ENCODE measurements at places on chromosomes 5 and 9. TPM values are rescaled to one million over a fixed set of nuclear protein-coding genes. Genes with fewer than 3 reads are reported as not detected.

The RNF14 gene
- 101 TPM for total RNA-seq

GRCh38 chr5:120568711-120569110 lies 104.6 kb downstream of the PRR16 start:
- no peak for DNase-seq

GRCh38 chr9:97768746-97769145 lies 71.6 kb upstream of the XPA start:
- DNase-seq = no peak

The FCN2 gene
- 0.43 TPM for total RNA-seq

DNA sequence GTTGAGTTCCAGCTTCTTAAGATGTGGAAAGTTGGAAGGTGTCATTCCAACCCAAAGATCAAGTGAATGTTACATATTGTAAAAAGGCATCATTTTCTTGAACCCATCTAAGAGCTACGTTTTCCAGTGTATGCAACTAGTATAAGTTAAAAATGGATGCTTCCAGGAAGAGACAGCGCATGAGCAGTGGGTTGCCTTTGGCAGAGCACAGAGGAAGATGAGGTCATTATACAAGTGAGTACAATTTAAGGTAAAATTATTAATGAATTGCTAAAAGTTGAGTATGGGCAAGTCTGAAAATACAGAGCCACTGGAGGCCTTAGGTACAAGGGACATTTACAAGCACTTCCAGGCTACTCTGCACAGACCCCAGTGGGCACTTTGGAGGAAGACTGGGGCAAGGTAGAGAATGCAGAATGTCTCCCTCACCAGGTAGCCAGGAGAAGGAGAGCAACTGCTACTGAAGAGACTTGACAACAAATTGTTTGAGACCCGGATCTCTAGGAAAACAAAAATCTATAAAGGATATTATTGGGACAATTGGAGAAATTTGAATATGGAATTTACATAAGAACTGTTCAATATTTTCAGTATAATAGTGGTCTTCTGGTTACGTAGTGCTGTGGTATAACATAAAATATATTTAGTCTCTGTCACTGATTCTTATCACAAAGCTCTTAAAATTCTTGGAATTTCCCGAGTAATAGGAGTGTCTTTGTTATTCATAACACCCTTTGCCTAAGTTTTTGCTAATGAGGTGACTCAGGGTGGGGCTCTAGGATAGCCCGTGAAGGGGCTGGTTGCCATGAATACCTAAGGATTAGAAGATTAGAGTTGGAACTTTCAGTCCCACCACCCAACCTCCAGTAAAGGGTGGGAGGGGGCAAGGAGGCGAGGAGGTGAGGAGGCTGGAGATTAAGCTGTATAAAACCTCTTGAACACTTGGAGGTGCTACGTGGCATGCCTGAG lies 129.9 kb upstream of the FER start:
- no peak for DNase-seq

- DNase-seq = no peak
Measured at GRCh38 chr5:178241231-178241663, 8.6 kb upstream of the PHYKPL start.

The OBP2B gene
- total RNA-seq = 34.0 TPM

DNA sequence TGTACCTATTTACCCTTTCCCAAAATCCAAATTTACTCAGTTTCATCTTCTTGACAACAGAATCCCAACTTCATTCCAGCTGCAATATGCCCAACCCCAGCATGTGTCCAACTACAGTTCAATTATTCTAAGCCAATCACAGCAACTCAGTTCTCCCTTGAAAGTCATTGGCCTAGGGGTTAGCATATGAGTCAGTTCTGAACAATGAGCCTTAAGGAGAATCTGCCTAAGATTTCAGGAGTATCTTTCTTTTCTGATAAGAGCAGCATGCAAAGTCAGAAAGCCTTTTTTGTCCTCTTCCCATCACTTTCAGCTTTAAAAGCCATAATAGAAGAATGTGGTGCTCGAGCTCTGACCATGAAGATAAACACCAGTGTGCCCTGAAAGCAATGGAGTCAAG lies 44.4 kb upstream of the RASGRF2 start:
- no peak for DNase-seq

DNA sequence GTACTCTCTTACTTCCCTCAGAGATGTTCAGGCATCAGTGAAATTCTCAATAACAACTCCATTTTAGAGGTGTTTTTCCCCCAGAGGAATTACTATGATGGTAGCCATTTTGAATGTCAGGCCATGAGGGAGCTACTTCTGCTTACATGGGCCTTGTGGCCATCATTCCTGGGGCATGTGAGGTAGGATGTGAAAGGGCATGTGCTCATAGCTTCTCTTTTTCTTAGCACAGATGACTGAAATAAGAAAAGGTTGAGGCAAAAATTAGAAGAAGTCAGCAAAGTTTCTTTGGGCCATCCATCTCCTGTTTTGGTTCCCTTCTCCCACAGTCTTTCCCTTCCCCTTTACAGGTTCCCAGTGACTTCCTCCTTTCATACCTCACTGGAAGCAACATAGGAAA lies 68.8 kb downstream of the FEM1C start:
- DNase-seq = no peak

The C9 gene
- total RNA-seq = 0.74 TPM

- DNase-seq = no peak
Measured at GRCh38 chr5:159104759-159105144, 5.0 kb upstream of the EBF1 start.

- no peak for DNase-seq
Measured at GRCh38 chr5:156310115-156310514, 16.8 kb upstream of the SGCD start.

The PCDHGA3 gene
- 19.3 TPM for total RNA-seq

GRCh38 chr5:168317521-168318147 lies 26.2 kb downstream of the WWC1 start:
- no peak for DNase-seq

The FGF1 gene
- 2.2 TPM for total RNA-seq

DNA sequence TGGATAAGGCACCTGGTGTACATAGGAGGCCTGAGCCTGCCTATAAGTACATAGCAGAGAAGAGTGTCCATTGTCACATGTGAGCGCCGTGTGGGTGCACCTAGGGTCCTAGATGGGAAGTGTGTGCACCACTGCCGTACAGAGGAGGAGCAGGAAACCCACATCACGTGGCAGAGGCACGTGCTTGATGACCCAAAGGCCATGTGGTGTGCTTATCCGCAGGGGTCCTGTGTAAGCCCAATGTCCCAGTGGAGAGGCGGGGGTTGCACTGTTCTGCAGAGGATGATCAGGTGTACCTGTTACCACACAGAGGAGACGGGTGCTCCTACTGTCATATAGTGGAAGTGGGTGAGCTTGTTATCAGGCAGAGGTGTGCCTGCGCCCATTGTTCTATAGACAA lies 354.1 kb upstream of the IRX2 start:
- DNase-seq = no peak

DNA sequence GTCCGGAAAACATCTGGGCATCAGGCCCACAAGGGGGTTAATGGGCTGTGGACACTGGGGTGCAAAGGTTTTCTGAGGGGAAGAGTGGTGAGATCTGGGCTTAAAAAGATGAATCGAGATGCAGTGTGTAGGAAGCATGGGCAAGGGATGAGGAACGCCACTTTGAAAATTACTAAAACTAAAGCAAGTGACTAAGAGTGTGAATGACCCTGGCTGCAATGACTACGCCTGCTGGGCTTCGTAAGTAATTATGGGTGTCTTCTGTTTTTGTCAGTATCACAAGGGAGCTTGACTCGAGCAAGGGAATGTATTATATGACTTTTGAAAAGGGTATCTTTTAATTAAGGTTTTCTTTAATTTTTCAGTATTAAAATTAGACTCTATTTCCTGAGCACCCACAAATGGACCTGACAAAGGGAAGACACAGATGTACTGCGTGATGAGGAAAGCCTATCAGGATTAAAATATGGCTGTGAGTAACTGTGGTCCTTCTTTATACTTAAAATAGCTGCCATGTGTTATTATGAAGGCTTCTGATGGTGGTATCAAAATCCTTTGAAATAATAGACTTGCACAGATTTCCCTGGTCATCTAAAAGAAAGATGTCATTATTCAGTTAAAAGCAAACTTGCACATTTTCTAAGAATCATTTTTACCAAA lies 4.2 kb downstream of the CTXN3 start:
- no peak for DNase-seq

The GPRIN1 gene
- 8.4 TPM for total RNA-seq

DNA sequence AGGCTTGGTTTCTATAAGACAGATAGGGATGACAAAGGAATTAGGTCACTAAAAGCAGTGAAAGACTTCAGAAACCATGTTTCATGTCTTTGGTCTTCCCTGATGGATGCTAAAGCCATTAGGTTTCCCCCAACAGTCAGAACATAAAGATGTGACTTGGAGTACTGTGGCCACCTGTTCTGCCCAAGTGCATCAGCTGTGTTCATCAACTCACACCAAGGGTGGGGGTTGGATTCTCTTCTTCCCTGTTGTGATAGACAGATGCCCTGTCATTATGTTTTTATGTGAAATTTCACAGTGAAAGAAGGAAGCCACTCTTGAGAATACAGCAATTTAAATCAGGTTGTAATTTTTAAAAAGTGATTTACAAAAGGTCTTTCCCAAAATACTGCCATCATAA lies 196.8 kb downstream of the SH3GL2 start:
- DNase-seq = no peak

GRCh38 chr9:100307080-100307479 lies 45.7 kb downstream of the TEX10 start:
- no peak for DNase-seq

GRCh38 chr5:170546282-170546681 lies 42.5 kb downstream of the KCNIP1 start:
- no peak for DNase-seq

GRCh38 chr5:41510176-41510831 lies at the start of gene PLCXD3:
PLCXD3 (minus strand) TSS chr5:41510601; CDS start chr5:41510526, 75 bp downstream.
- DNase-seq = peak; percentile 50

The EXOSC3 gene
- 74.3 TPM for total RNA-seq

- no peak for DNase-seq
Measured at GRCh38 chr9:2269778-2270177, 254.6 kb downstream of the SMARCA2 start.

- DNase-seq = no peak
Measured at GRCh38 chr5:31229266-31229665, 35.8 kb downstream of the CDH6 start.

The SLC27A6 gene
- 6.1 TPM for total RNA-seq

DNA sequence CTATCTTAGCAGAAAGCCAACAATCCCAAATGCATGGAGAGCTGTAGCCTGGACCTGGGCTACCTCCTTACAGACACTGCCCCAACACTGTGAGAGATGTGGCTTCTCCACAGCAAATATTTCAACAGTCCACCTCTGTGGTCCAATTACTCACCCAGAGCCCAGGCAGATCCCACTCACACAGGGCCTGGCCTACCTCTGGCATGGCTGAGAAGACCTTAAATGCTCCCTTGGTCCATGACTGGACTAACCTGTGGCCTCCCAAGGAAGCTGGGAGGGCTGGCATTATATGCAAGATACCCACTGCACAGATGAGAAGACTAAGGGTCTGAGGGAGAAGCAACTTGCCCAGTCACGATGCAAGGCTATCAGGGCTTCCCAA lies 22.8 kb upstream of the SLC25A51 start:
- no peak for DNase-seq

The SPRY4 gene
- total RNA-seq = 5.3 TPM

DNA sequence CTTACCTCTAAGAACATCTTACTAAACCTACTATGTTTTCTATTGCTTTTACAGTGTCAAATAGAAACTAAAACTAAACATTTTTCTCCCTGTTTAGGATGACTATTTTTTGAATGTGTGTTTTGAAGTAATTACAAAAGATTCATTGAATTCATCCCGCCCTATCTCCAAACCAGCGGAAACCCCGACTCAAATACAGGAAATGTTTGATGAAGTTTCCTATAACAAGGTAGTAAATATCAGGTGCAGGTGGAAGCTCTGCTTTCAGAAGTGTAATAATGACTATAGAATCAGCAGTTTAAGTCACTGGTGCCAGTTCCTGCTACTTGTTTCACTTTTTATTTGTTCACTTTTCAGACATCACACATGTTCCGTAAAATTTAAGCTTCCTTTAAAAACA lies 20.0 kb downstream of the ERAP2 start:
- no peak for DNase-seq

Data from testis (tissue), 5 donors.